NCI-H1092 (cell line): ENCODE measurements at places on chromosomes 2 and 18.

DNA sequence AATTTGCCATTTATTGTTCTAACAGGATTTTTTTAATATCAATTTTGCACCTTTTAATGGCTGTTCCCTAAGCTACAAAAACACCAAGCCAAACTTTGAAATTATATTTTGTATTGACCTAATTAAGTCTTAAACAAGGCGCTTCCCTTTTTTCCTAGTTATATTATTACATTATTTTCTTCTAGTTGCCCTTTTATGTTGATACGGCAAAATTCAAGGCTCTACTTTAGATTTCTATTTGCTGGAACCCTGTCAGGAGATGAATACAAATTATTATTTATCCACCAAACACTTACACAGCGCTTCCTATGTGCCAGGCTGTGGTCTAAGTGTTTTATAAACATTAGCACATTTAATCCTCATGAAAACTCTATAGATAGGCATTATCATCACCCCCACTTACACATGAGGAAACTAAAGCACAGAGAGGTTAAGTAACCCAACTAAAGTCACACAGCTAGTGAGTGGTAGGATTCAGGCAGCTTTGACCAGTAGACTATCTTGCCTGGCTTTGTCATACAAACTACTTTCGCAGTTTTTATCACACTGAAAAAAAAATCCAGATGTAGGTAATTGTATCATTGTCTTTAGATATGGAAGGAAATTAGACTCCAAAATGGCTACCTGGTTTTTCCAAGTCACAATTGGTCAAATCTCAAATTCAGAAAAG, 456.5 kb downstream of the STK39 start:
- DNase-seq: no peak

DNA sequence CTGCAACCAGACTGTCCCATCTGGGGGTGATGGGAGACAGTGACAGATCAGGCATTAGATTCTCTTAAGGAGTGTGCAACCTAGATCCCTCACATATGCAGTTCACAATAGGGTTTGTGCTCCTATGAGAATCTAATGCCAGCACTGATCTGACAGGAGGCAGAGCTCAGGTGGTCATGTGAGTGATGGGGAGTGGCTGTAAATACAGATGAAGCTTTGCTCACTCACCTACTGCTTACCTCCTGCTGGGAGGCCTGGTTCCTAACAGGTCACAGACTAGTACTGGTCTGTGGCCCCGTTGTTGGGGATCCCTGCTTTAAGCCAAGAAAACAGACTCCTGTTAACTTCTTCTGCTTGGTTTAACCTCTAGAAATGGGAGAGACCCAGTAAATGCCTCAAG, 3.2 kb downstream of the CYP27A1 start:
- no peak for DNase-seq

DNA sequence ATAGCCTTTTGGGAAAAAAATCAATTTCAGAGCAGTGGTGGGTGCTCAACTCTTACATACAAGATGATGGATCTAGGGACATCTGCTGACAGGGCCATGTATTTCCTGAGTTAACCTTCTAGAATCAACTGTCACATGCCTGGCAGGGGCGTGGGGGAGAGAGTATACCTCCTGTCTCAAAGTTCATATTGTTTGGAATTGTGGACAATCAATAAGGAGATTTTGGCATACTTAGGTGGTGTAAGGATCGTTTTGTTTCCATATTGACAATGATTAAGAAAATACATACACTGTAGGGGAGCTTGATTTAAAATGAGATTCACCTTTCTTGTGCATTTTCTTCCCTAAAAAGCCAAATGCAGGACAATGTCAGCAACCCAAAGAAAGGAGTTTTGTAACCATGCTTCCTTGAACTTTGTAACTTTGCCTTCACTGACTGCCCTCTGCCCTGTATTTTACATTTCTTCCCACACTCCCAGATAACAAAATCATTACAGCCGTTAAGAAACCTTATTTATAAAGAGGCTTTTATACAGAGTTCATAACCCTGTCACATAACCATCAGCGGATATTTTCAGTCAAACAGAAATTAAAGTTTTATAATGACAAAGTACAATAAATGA, 88.4 kb downstream of the MEP1B start:
- no peak for DNase-seq

GRCh38 chr18:74063557-74063956, 84.1 kb downstream of the FBXO15 start:
- no peak for DNase-seq

DNA sequence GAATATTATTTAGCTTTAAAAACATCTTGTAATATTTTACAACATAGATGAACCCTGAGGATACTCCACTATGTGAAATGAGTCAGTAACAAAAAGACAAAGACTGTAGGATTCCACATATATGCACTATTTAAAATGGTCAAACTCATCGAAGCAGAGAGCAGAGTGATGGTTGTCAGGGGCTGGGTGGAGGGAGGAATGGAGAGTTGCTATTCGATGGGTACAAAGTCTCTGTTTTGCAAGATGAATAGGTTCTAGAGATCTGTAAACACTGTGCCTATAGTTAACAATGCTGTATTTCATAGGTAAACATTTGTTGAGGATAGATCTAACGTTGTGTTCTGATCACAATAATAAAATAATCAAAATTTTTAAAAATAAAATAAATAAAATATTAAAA, 1675.9 kb upstream of the CELF4 start:
- DNase-seq: no peak

- no peak for DNase-seq
Observed at GRCh38 chr2:60216452-60216995, 336.9 kb downstream of the BCL11A start.

DNA sequence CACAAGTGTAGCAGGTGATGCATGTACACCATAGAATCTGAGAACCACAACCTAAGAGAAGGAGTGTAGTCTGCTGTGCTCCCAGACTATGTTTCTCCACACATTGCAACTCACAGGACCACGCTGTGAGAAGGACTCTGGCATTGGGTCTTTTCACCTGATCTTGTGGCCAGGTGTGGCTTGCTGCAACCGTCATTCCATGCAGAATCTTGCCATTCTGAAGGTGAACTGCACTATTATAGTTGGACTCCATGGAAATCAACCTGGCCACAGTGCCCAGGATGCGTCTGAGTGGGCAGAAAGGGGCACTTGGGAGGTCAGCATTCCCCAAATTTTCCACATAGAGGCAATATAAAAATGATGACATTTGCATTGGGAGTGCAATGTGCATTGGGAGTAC, 122.2 kb downstream of the CAPN13 start:
- DNase-seq: no peak

GRCh38 chr2:142291969-142292368, 161.2 kb upstream of the LRP1B start:
- DNase-seq: no peak

- DNase-seq: no peak
Observed at GRCh38 chr2:85577386-85578242, at the start of gene VAMP8. Gene VAMP8 (plus strand): TSS chr2:85577586. CDS start chr2:85577647, 61 bp downstream.

DNA sequence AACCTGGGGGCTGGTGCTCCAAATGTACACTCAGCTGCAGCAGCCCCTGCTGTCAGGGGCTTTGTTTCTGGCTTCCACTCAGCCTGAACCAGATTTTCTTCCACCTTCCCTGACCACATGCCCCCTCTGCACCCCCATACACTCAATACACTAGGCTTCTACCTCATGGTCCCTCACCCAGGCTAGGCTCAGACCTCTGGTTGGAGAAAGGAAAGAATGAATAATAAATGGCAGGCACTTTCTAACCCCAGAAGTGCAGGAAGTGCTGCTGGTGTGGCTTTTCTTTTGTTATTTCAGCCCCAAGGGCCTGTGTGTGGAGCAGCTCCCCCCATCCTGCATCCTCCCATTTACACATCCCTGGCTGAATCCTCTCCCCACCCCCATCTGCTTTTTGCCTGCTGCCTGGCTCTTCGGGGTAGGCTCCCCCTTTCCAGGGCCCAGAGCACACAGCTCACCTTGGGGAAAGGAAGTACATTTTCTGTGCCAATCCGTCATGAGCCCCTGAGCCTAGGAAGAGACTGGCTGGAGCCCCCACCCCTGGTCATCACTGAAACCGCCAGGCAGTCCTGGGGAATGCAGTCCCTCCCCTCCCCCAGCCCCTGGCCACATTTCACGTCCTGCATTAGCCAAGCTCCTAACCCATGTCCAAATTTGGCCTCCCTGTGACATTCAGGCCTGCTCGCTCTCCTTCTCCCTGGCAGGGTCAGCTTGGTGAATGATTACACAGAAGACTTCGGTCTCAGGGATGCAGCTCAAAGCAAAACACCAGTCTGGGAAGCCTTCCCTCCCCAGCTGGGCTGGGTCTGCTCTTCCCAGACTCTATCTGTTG, 2.6 kb downstream of the DYSF start:
- no peak for DNase-seq

- no peak for DNase-seq
Observed at GRCh38 chr2:15760232-15760910, 168.7 kb downstream of the DDX1 start.

- peak; percentile 32 for DNase-seq
Observed at GRCh38 chr2:178241844-178242551, 47.7 kb downstream of the OSBPL6 start.

- no peak for DNase-seq
Observed at GRCh38 chr18:48529796-48530195, 9.0 kb upstream of the CTIF start.

DNA sequence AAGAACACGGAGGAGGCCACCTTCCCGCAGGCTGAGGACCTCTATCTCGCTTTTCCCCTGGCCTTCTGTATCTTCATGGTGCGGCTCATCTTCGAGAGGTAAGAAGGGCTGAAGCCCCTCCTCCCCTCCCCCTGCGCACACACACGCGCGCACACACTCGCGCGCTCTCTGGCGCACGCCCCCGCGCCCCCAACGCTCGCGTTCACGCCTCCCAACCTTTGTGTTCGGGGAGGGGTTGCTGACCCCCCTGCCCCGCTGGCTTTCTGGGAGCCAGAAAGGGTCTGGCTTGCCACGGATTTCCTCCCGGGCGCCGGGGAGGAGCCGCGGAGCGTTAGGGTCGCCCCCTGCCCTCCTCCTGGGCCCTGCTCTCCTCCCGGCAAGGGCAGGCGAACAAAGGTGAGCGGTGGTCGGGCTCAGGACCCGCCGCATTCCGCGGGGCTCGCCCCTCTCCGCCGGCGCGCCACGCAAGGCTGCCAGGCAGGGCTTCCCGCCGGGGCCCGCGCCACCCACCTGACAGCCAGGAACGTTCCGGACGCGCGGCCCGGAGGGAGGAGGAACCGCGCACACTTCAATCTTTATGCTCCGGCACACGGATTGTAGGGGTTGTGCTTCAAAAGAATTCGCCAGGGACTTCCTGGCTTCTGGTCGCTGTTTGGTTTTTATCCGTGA, 583 bp downstream of the CERS6 start:
- DNase-seq: peak; percentile 50

DNA sequence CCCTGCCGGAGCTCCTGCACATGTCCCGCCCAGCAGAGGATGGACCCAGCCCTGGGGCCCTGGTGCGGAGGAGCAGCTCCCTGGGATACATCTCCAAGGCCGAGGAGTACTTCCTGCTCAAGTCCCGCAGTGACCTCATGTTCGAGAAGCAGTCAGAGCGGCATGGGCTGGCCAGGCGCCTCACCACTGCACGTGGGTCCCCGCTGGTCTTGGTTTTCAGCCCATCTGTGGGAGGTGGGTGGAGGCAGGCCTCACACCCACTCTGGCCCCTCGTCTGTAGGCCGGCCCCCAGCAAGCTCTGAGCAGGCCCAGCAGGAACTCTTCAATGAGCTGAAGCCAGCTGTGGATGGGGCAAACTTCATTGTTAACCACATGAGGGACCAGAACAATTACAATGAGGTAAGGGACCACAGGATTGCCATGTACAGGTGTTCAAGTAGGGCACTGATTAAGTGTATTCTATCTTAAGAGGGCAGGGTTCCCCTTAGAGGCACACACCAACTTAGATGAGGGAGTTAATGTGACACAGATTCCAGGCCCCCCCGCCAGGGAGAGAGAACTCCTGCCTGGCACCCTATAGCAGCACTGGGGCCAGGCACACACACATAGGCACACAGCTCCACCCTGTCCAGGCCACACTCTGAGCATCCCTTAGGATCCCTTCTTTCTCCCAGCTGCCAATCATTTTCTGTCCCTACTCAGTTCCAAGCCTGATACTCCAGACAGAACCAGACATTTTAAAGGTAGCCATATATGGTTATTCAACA, 5.4 kb upstream of the CHRNG start:
- no peak for DNase-seq

DNA sequence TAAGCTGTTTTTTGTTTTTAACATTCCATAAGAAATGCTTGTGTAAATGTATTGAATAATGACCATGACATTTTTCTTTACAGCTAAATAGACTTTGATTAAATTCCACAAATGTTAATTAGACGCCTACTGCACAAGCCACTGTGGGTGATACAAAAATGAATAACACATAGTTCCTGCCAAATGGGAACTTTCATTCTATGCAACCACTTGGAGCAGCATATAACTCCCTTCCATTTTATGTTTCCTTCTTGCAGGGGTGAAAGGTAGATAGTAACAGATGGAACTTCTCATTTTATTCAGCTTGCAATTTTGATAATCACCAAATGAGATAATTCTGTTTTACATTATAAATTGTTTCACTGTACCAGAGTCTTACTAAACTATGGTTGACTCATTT, 70.0 kb upstream of the THUMPD2 start:
- DNase-seq: no peak

- no peak for DNase-seq
Observed at GRCh38 chr18:44804033-44804432, 123.3 kb downstream of the SETBP1 start.

GRCh38 chr2:198883604-198884003, 574.1 kb downstream of the SATB2 start:
- no peak for DNase-seq

DNA sequence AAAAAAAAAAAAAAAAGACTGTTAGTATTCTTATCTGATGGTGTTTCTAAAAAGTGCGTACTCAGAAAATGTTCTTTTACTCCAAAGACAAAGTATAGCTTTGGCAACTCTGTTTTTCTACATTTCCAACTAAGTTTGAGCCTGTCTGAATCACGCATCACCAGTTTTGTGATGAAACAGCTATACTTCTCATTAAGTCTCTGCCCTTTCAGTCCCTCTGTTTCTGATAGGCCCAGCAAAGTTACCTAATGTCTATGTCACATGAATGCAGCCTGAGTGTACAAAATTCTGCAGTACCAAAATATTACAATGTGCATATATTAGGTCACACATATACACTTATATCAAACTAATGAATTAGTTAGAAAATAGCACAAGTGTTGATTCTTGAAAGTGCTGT, 22.4 kb downstream of the TWSG1 start:
- DNase-seq: no peak

DNA sequence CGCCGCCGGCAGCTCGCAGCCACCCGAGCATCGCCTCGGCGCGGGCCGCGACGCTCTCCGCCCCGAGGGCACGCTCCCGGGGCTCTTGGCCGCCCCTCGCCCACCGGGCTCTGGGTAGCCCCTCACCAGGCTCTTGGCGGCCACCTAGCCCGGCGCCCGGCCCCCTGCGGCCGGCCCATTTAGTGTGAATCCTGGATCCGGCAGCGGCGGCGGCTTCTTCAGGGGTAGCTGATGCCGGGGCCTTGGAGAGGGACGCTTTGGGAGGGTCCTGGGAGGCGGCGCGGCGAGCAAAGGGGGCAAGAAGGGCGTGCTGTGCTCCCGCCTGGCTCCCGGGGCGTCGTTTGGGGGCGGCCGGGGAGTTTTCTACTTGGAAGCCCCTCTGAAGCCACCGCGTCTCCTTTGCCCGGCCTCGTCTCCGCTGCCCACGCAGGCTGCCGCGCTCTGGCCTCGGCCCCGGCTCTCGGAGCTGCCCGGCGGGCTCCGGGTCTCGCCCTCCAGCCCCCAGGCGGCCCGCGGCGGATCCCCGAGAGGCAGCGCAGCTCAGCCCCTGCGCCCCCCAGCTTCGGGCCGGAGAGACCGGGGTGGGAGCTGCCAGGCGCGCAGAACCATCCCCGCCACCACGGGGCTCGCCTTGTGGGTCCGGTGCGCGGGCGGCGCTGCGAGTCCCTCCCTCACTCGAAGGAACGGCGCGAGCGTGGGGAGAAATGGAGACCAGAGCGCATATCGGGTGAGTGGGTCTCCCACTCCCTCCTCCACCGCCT, 509 bp downstream of the PIEZO2 start:
- no peak for DNase-seq
